ENCODE measurements at places on chromosomes 1 and 21.
A peak's percentile ranks its signal among the peaks of the same experiment; 100 is the strongest.

DNA sequence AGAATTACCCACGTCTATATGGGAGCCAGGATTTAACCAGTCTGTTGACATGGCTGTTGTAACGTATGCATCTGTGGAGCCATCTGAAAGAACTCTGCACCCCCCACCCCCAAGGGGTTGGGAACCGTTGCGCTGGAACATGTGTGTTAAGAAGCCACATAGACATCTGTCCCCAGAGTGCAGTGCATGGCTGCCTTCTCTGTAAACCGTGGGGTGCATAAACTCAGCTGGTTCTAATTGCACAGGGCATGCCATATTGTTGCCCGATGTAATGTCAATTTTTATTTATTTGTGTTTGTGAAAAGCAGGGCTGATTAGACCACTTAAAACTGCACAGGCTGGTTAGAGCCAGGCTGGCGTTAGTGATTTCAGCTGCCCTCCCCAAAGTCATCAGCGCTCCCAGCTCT lies 70.1 kb upstream of the ROR1 start:
- DNase-seq, result no peak

GRCh38 chr1:24709791-24710441 lies 35.3 kb upstream of the CLIC4 start:
- DNase-seq, result no peak

DNA sequence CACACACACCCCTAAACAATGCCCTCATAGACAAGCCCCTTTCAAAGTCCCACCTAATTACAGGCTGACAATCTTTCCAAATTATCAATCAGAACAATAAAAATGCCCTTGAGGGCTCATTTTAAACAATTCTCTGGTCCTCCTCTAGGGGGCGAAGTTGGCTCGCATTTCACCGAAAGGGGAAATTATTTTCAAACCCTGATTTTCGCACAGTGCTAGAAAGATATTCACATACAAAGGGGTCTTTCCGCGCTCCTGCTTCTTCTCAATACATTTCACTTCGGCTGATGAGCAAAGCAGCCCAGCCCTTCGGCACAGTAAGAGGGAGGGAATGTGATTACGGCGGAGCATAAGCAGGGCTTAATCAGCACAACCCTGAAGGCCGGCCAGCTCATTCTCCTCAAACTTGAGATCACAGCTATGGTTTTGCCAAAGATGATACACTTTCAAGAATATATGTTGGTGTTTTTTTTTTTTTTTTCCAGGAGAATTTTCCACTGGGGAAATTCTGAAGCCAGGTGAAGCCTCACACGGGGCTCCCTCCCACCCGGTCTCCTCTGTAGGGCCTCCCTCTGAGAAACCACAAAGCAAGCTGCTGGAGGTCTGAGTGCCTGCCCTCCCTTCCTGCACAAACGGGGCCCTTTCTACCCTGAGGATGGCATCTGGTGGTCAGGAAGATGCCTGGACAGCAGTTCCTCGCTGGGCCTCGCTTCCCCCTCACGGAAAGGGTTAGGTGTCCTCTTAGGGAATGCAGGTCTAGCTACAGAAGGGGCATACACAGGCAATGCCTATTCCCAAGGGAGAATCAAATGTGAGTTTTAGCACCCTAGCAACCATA lies 66.9 kb downstream of the GNG12 start:
- DNase-seq, result peak; percentile 14

- DNase-seq, result no peak
These were observed 155.7 kb downstream of the TNFSF18 start for GRCh38 chr1:172895050-172895460.

- DNase-seq, result no peak
These were observed 25.2 kb upstream of the EPS8L3 start for GRCh38 chr1:109788695-109789521.

GRCh38 chr1:91928026-91928425 lies 21.2 kb upstream of the BRDT start:
- no peak for DNase-seq

DNA sequence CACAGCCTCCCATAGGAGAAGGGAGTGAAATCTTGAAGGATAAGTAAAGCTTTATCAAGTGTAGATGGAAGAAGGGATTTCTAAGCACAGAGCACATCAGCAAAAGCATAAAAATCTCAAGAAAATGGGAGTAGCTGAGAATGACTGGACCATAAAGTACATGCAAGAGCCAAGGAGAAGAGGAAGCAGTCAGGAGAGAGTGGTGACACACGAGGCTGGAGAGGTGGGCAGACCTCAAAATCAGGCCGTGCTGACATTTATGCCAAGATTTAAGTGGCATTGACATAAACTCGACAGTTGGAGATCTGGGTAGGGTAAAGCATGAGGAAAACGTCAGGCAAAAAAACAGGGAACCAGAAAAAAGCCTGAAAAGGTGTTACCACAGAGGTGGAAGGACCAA lies 62.3 kb downstream of the GFI1 start:
- no peak for DNase-seq

DNA sequence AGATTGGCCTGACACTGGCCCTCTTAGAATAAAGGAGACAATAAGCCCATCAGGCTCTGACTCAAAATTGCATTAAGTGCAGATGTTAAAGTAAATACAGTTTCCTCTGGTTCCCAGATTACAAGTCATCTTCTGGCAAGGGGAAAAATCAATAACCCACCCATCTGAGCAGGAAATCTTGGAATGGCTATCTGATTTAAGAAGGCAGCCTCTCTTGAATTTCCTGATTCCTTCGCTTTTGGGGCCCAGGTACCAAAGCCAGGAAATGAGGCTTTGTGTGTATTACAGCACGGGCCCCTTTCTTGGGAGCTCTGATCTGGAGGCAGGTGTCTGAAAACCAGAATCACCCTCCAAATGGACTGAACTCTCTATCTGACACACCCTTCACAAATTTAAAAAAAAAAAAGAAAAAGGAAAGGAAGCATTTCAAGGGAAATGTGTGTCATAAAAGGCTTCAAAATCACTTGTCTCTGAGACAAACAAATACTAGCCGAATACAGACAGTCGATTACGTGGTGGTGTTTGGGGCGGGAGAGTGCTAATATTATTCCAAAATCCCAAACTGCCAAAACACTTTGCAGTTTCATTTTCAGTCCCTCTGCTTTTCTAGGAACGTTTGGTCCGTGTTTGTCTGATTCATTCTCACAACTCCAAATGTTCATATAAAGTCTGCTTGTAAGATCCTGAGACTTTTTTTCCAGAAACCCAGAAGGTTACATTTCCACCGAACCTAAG lies 240.9 kb upstream of the CAMK1G start:
- DNase-seq, result no peak

- DNase-seq, result no peak
These were observed 86.9 kb downstream of the ADARB1 start for GRCh38 chr21:45161038-45161945.

DNA sequence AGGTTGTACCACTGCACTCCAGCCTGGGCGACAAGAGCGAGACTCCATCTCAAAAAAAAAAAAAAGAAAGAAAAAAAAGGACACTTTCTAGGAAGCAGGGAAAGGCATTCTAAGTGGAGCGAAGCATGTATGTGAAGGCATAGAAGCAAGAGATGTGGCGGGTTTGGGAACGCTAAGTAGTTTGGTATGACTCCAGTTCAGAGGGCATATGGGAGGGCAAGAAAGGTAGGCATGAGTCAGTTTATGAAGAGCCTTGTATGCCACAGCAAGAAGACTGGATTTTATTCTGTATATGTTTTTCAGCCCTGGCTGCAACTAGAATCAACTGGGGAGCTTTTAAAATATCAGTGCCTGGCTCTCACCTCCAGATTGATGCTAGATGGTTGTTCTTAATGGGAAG lies 4.4 kb upstream of the ELOVL1 start:
- no peak for DNase-seq

GRCh38 chr1:216836316-216836715 lies 113.1 kb upstream of the ESRRG start:
- DNase-seq, result no peak

DNA sequence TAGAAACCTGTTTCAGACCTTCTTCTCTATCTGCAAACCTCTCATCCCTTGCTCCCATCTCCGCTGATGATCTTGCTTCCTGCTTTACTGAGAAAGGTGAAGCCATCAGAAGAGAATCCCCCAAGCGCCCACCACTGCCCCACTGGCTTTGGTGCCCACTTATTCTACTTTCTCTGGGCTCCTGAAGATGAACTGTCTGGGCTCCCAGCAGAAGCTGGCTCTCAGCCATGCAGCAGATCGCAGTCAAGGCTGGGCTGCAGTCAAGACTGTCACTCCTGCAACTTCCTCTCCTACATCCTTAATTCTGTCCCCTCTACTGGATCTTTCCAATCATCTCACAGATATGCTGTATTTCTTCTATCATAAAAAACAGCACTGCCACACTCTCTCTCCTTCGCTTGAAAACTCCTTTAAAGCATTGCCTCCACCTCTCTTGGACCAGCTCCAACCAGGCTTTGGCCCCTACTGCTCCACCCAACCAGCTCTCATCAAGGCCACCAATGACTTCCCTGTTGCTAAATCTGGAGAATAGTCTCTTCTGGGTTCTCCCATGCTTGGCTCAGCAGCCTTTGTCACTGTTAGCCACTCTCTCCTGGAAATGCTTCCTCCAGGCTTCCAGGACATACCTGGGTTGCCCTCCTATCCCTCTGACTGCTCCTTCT lies 25.8 kb downstream of the TRIM62 start:
- no peak for DNase-seq

- DNase-seq, result no peak
These were observed 126.7 kb downstream of the PGBD5 start for GRCh38 chr1:230299191-230300006.
